ENCODE measurements at places on chromosomes 1 and 21. TPM values are rescaled to one million over a fixed set of nuclear protein-coding genes. Genes with fewer than 3 reads are reported as not detected.

Gene FHAD1
- not detected for total RNA-seq

Gene GPR61
- total RNA-seq: not detected

Gene TNFRSF9
- not detected for total RNA-seq

Gene KPRP
- total RNA-seq: not detected

Gene OR2M5
- total RNA-seq: not detected

Gene VHLL
- total RNA-seq: not detected

Gene AKR7A3
- total RNA-seq: 1.9 TPM

Gene BMP8A
- 3.2 TPM for total RNA-seq

Gene TMCO1
- 71.3 TPM for total RNA-seq

Gene KRTAP22-2
- not detected for total RNA-seq

Gene RNU11
- total RNA-seq: not detected

Gene LCE1D
- not detected for total RNA-seq

Gene UBXN11
- 9.8 TPM for total RNA-seq

Gene DENND2C
- 3.0 TPM for total RNA-seq

Gene TMEM82
- total RNA-seq: not detected

Gene FAM72C
- total RNA-seq: not detected

Gene LENEP
- not detected for total RNA-seq

Gene PPIAL4G
- not detected for total RNA-seq

Gene TMED5
- 47.2 TPM for total RNA-seq

Gene CFAP141
- total RNA-seq: not detected

Gene COL9A2
- total RNA-seq: 1.1 TPM

Gene SELENBP1
- total RNA-seq: 95.8 TPM

Gene CELA3B
- not detected for total RNA-seq

Gene FAM110D
- total RNA-seq: 3.2 TPM

Gene ERICH3
- 0.16 TPM for total RNA-seq

Gene UQCRHL
- total RNA-seq: 0.71 TPM

Gene VAMP3
- 2,991 TPM for total RNA-seq

Gene BEND5
- total RNA-seq: 12.7 TPM

Gene RGS21
- total RNA-seq: not detected

Gene LRRC40
- 14.0 TPM for total RNA-seq

Gene SARS1
- total RNA-seq: 160 TPM

Gene CYP4Z1
- total RNA-seq: 1.8 TPM

Gene TMPRSS3
- 0.16 TPM for total RNA-seq

Gene DCST1
- not detected for total RNA-seq

Gene NCAM2
- 5.3 TPM for total RNA-seq

Gene CDC20
- 3.4 TPM for total RNA-seq

Data from sigmoid colon (tissue), 7 donors.